Activated T-cell treated with anti-CD3 and anti-CD28 coated beads for 4 hours (primary cell): ENCODE measurements at places on chromosomes 4 and X.

DNA sequence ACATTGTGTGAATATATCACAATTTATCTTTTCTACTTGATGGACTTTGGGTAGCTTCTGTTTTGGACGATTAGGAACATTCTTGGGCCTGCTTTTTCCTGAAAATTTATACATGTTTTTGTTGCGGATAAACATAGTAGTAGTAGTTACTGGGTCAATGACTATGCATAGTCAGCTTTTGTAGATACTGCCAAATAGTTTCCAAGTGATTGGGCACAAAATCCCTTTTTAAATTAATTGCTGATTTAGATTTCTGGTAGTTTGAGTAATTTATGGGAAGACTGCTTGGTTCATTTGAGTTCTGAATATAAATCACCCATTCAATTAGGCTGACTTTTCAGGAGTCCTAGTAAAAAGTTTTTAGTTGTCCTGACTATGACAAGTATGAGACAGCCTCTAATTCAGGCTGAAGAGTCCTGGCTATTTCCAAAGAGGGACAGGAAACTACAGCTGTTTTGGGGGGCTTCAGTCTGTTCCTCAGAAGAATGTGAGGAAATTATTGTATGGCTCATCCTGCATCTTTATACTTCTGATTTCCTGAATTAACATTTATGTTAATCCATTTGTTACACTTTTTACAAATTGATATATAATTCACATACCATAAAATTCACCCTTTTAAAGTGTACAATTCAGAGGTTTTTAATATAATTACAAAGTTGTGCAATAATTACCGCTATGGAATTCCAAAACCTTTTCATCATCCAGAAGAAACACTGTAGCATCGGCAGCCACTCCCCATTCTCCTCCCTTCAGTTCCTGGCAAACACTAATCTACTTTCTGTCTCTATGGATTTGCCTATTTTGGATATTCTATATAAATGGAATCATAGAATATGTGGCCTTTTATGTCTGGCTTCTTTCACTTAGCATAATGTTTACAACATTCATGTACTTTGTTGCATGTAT lies 14.2 kb downstream of the LRP2BP start:
- no peak for DNase-seq

GRCh38 chr4:173449380-173449717 lies 50.4 kb upstream of the SCRG1 start:
- DNase-seq: no peak

- DNase-seq: no peak
Measured at GRCh38 chrX:115560978-115561604, at the start of gene PLS3. TSS of gene PLS3 (plus strand) at chrX:115561174. CDS start at chrX:115610251, 49,077 bp downstream.

GRCh38 chr4:1359976-1360375 lies 13.0 kb downstream of the UVSSA start:
- no peak for DNase-seq

DNA sequence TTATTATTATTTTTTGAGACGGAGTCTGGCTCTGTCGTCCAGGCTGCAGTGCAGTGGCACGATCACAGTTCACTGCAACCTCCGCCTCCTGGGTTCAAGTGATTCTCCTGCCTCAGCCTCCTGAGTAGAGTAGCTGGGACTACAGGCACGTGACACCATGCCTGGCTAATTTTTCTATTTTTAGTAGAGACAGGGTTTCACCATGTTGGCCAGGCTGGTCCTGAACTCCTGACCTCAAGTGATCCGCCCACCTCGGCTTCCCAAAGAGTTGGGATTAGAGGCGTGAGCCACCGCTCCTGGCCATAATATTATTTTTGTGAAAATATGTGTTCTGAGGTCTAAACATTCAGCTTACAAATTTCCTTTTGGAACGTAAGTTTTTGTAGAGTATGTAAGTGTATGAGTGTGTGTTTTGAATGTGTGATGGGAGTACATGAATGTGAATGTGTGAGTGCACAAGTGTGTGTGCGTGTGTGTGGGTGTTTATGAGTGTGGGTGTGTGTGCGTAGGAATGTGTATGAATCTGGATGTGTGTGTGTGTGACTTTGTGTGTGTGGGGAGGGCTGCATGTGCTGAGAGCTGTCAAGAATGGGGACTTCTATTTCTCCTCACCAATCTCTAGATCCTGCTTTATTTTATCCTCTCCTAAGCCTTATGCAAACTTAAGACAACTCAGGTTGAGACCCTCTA lies 5.7 kb upstream of the MGST2 start:
- DNase-seq: no peak

- no peak for DNase-seq
Measured at GRCh38 chr4:156615066-156615531, 356.5 kb downstream of the PDGFC start.
